ENCODE measurements at places on chromosomes 2 and 18.

GRCh38 chr2:188746727-188747126 is 227.4 kb upstream of the COL3A1 start:
- DNase-seq: no peak

GRCh38 chr2:62267696-62268095 is 71.8 kb downstream of the B3GNT2 start:
- no peak for DNase-seq

GRCh38 chr18:40852406-40852805 is 1102.6 kb upstream of the PIK3C3 start:
- DNase-seq: no peak

GRCh38 chr2:18046558-18047212 is 168.2 kb downstream of the KCNS3 start:
- DNase-seq: no peak

DNA sequence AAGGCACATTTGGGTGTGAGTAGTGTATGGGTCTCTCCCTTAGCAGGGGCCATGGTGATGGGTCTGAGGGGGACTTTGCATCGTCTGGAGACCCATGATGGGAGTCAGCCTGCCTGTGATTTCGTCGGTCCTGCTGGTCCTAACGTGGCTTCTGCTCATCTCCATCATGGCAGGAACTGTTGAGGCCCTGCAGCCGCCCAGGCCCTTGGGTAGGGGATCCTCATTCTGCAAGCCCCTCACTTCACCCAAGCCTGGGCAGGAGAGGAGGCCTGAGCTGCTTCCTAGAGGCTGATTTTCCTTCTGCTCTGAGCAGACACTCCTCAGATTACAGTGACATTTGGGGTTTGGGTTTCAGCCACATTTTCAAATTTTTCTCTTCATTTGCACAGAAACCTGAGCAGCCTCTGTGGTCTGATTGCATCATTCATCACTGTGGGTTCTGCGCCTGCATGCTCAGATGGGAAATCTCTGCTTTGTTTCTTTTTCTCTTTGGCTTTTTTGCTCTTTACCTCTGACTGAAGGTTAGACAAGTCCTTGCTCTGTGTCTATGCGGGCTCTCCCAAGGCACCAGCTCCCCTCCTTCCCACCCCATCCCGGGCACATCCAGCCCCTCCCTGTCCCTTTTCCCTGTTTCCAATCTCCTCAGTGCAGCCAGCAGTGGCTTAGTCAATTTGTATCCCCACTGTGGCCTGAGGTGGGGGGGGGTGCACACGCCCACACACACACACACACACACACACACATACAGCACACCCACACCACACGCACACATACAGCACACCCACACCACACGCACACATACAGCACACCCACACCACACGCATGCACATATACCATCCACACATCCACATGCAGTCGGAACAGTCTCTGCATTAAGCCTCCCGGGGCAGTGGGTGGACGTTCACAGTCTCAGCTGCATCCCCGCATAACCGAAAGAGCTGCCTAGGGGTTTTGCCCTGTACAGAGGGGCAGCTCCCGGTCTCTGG is 305.4 kb upstream of the HS6ST1 start:
- DNase-seq: no peak

DNA sequence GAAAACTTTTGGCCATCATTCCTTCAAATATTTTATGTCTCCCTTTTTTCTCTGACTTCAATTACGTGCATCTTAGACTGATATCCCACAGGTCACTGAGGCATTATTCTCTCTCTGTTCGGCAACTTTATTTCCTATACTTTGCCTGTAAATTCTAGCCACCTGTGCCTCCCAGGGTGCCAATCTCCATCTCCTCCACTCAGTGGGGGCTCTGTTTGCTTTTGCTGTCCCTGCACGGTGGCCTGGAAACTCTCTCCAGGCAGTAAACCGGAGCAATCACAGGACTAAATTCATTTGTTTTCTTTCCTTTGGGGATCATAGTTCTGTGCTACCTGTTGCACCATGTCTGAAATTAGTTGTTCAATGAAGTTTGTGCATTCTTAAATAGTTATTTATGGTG is 9.6 kb upstream of the MTLN start:
- DNase-seq: no peak

DNA sequence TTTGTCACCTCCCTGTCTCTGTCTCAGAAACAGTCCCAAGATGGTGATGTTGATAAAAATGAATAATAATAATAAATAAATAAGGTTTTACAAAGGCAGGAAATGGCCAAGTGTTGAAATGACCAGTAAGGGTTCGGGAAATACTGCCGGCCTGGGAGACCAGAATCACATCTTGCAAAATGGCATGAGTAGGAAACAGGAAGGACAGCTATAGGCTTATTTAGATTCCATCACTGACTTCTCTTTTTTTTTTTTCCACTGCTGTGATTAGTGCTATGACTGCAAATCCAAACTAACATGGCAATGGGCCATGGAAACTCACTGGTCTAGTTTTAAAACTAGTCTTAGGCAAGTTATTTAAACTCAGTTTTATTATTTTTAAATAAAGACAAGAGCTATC is 60.6 kb downstream of the SCN1A start:
- no peak for DNase-seq

DNA sequence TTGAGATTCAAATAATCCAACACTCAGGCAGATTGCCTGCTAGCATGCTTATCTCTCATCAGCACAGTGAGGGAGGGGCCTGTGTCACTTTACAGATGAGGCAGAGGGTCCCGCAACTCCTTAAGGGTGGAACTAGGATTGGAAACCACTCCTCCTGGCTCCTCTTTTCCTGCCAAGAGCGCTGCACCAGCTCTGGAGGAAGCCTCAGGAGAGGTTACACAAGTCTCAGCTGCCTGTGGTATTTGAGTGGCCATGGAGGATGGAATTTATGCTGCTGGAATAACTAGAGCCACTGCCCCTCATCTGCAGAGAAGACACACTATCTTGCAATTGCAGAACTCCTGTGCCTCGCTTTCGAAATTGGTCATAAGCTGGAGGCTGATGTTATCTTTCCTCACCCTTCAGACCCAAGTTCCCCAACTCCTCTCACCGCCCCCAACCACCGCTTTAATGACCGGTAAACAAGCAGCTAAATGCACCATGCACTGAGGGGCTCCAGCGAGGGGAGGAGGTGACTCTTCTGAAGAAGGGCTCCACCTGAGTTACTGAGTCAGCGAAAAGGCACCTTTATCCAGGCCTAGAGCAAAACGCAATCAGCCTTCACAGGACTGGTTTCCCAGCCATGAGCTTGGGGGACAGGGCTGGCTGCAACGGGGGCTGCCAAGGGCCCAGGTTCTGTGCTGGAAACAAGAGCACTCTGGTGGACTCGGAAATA is 245.8 kb downstream of the SOX11 start:
- DNase-seq: no peak

GRCh38 chr2:42566837-42567321 is 1.6 kb upstream of the MTA3 start:
- DNase-seq: no peak

GRCh38 chr18:23178661-23179081 is 43.4 kb downstream of the CABLES1 start:
- DNase-seq: no peak

- no peak for DNase-seq
These were observed 13.3 kb downstream of the CTIF start for GRCh38 chr18:48552130-48552529.

GRCh38 chr2:114406347-114406746 is 36.1 kb upstream of the DPP10 start:
- no peak for DNase-seq

DNA sequence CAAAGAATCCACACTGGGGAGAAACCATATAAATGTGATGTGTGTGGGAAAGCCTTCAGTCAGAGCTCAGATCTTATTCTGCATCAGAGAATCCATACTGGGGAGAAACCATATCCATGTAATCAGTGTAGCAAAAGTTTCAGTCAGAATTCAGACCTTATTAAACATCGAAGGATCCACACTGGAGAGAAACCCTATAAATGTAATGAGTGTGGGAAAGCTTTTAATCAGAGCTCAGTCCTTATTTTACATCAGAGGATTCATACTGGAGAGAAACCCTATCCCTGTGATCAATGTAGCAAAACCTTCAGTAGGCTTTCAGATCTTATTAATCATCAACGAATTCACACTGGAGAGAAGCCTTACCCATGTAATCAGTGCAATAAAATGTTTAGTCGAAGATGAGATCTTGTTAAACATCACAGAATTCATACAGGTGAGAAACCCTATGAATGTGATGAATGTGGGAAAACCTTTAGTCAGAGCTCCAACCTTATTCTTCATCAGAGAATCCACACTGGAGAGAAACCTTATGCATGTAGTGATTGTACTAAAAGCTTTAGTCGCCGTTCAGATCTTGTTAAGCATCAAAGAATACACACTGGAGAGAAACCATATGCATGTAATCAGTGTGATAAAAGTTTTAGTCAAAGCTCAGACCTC is 16.7 kb upstream of the ZSCAN30 start:
- no peak for DNase-seq

GRCh38 chr2:3490191-3491170 is 28.9 kb downstream of the ADI1 start:
- no peak for DNase-seq

- no peak for DNase-seq
These were observed 267.8 kb upstream of the HDAC4 start for GRCh38 chr2:239668651-239669050.

GRCh38 chr2:58299123-58299522 is 58.0 kb upstream of the FANCL start:
- DNase-seq: no peak

DNA sequence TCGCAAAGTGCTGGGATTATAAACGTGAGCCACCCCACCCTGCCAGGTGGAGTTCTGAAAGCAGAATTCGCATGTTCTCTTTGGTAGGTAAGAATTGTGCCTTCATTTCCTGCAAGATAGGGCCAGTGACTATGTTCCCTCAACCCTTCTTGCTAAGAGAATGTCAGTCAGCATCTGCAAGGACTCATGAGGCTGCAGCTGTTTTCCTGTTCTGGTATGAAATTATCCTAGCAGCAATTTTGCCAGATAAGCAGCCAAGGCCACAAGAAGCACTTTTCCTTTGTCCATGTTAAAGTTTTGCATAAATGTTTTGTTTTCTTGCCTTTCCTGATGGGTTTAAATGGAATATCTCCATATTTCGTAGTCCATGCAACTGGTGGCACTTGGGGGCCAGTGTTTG is 6.8 kb upstream of the ARHGAP28 start:
- no peak for DNase-seq

DNA sequence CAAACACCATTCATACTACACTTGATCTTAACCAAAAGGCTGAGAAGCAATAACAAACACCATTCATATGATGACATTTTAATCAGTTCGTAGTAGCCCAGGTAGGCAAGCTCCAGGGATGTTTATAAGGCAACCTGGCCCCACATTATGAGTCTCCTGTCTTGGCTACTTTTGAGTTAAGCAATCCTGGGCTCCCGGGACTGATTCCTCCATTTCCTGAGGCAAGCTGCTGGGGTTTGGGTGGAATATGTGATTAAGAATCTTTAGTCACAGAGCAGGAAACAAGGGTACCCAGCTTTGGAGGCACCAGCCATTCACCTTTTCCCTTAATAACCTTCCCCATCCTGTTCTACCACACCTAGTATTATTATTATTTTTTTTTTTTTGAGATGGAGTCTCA is 24.5 kb upstream of the SPRED2 start:
- no peak for DNase-seq

- DNase-seq: no peak
These were observed 116.2 kb downstream of the SOCS6 start for GRCh38 chr18:70405052-70405451.

GRCh38 chr2:16630463-16630862 is 35.2 kb downstream of the CYRIA start:
- DNase-seq: no peak

GRCh38 chr2:195532628-195533271 is 124.3 kb upstream of the SLC39A10 start:
- no peak for DNase-seq

DNA sequence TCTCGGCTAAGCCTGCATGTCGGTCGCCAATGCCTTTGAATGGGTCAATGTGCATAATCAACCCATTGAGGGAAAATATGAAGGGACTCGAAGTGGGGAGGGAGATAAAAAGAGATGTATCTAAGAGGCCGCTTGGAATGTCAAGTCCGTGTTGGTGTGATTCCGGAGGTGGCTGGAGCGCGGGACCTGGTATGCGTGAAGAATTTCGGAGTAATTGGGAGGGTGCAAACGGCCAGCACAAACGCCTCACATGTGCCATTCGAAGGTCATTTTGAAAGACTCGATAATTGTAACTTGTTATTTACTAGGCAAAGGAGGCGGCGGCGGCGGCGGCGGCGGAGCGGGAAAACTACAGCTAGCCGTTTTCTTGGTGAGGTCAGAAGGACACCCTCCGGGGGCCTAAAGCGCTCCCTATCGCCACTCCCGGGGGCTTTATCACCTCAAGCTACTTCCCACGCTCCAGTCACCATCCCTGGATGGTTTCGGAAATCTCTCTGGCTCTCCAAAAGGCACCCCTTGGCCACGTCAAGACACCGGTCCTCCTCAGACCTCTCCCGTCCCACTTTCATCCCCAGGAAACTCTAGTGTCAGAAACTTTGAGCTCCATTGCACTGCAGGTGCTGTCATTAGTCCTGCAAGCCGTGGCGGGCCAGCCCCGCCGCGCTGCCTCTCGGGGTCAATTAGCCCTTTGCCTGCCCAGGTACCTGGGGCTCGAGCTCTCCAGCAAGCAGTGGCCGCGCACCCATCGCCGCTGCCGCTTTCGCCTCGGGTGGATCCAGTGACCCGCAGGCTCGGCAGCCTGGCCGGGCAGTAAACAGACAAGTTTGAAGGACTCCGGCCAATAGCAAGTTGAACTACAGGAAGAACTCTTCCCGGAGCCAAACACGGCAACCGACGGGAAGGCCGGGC is 1.5 kb downstream of the ERBB4 start:
- DNase-seq: no peak

DNA sequence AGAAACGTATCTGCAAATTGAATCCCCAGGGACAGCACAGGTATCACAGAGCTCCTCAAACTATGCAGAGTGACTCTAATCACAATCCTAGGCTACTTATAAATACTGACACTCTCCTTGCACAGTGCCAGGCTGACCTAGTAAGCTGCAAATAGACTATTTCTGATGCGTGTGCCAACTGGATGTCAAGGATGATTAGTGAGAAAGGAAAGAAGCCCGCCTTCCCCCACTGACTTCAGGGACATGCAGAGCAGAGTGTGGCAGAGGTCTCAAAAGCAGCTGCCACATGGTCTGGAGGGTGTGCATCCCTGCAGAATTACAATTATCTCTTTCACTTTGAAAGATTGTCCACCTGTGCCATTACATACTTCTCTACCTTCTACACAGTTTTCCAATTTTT is 235.6 kb downstream of the CPS1 start:
- no peak for DNase-seq

GRCh38 chr18:37452015-37452414 is 113.6 kb downstream of the CELF4 start:
- no peak for DNase-seq

GRCh38 chr2:42267530-42267929 is 93.5 kb downstream of the COX7A2L start:
- DNase-seq: no peak

DNA sequence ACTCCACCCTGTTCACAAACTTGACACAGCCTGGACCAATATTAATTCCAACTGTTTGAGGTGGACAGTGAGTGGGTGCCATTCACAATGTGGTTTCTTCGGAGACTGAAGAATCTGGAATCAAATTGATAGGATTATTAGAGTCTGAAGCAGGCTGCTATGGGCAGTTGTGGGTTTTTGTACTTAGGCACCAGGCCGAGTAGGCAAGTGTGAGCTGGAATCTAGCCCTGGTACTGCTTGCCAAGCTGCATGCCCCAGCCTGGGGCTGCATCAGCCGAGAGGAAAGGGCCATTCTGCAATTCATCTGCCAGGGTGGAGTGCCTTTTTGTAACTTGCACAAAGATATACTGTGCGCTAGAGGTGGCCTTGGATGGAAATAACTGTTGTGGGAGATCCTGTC is 654.7 kb upstream of the FANCL start:
- no peak for DNase-seq

- no peak for DNase-seq
These were observed 7.6 kb downstream of the DLX1 start for GRCh38 chr2:172092716-172093415.

Measured in stimulated activated CD8-positive, alpha-beta memory T cell treated with anti-CD3 and anti-CD28 coated beads, Interleukin-4, amount 100 ng/mL, for 1 hour (primary cell).